ENCODE measurements at places on chromosomes 12 and 14.

GRCh38 chr12:64531665-64532334 is 78.5 kb upstream of the RASSF3 start:
- H3K4me3 ChIP-seq, result no peak overlapping the region
- peaks cover under 1% of the 10 kb centered on the region for H3K27me3 ChIP-seq
- H3K27ac ChIP-seq, result no peak overlapping the region
- no peak for DNase-seq
- no peaks in the 10 kb centered on the region for H3K36me3 ChIP-seq

DNA sequence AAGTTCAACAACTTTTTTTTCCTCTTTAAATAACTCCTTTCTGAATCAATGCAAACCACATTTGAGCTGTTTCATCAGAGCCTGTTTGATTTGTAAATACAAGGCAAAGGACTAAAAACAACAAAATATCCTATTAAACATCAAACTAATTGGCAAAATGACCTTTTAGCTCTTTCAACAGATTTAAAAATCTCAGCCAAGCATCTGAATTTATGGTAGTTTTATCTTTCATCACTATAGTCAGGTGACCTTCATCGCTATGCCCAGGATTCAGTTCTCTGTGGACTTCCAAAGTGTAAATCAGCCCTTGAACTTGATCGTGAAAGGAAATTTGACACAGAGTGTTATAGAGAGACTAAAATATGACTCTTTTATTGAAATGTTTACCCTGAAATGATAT is 1554.5 kb upstream of the FLRT2 start:
- peaks cover 43% of the 10 kb centered on the region for H3K4me1 ChIP-seq
- peaks cover 4% of the 10 kb centered on the region for H3K36me3 ChIP-seq
- DNase-seq, result no peak
- H3K27me3 ChIP-seq, result no peaks in the 10 kb centered on the region
- H3K4me3 ChIP-seq, result no peak overlapping the region
- peak overlapping the region; percentile 95 for H3K27ac ChIP-seq

DNA sequence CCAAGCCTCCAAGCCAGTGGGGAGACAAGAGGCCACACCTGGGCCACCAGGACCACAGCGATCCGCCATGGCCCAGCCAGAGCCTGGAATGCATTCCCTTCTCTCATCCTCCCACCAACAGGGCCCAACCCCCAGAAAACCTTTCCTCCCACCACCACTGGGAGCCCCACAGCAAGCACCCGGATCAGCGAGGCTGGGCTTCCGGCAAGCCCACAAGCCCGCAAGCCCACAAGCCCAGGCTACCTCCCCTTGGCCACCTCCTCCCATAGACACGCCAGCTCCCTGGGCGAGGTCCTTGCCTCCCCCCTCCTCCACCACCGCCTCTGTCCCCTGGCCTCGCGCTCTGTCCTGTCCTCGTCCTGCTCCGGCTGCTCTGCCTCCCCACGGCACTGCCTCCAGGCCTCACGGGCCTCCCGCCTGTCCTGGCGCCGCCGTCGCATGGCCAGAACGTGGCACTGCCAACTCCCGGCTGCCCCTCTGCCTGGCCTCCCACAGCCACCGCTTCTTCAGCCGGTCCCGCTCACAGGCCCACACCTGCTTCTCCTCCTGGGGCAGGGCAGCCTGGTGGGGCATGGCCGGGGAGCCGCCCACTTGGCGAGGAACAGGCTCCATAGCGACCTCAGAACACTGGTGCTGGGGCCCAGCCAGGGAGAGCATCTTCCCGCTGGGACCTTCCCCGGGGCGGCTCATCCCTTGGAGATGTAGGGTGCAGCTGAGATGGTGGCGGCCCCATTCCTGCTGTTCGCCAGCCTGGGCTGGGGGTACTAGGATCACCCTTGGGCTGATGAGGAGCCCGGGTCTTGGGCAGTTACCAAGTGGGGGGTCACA is 5.6 kb downstream of the CDK2AP1 start:
- no peak overlapping the region for H3K4me3 ChIP-seq
- no peaks in the 10 kb centered on the region for H3K27me3 ChIP-seq
- peaks cover 25% of the 10 kb centered on the region for H3K36me3 ChIP-seq
- H3K4me1 ChIP-seq, result peaks cover 14% of the 10 kb centered on the region

DNA sequence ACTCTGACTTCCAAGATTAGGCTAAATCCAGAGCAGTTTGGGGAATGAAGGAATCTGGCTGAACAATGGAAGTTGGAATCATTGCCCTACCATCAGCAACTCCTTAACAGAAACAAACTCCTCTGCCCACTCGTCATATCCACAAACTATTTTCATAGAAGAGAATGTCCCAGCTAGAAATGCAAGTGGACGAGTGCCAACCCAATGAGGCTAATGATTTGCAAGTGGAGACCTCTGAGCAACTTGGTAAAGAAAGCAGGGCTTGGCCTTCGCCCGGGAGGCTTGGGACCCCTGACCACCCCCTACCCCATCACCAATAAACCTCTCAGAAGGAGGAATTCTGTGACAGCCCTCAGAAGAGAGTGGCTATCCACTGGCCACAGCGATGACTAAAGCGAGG is 40.0 kb upstream of the DDX11 start:
- DNase-seq, result no peak
- peaks cover 10% of the 10 kb centered on the region for H3K4me1 ChIP-seq
- peaks cover 7% of the 10 kb centered on the region for H3K27me3 ChIP-seq
- no peaks in the 10 kb centered on the region for H3K36me3 ChIP-seq
- no peak overlapping the region for H3K4me3 ChIP-seq

GRCh38 chr14:91872011-91872501 is 4.7 kb upstream of the TC2N start:
- no peaks in the 10 kb centered on the region for H3K4me1 ChIP-seq
- no peak overlapping the region for H3K4me3 ChIP-seq
- H3K27me3 ChIP-seq, result no peaks in the 10 kb centered on the region
- DNase-seq, result no peak
- H3K36me3 ChIP-seq, result peaks cover 11% of the 10 kb centered on the region

DNA sequence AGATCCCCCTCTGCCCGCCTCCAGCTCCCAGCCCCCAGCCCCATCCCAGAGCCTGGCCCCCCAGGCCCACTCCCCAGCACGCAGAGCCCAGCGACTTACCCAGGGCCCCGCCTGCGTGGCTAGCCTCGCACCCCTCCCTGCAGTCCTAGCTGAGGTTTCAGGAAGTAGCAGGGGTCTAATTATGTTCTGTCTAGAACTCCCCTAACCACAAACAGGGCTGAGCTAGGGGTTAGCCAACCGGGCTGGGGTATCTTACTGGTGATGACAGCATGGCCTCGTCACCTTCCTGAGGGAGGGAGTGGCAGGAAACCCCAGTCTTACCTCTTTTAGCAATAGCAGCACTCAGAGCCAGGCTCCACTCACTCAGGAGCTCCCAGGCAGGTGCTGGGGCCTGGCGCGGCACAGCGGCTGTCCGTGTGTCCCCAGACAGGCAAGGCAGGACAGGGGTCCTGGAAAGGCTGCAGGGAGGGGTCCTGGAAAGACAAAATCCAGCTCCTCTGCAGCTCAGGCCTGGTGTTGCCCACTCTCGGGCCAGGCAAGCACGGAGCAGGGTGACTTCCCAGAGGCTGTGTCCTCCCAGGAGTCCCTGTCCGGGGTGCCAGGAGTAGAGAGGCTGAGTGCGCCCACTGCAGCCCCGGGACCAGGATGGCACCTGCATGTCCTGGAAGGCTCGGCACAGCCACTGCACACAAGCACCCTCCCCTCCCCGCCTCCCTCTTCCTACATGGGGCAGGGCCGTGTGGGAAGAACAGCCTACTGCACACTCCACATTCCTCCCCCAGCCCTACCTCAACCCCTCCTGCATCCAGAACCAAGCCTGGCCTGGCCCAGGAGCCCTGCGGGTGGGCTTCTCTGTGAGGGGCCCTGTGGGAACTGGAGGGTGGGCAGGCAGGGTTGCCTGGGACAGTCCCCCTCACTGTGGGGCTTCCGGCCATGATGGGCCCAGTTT is at the start of gene GPR132:
Gene GPR132, minus strand, starts transcription at position 151 of the 949 bp plus-strand sequence. CDS start 10,010 bp downstream, outside the sequence.
- H3K36me3 ChIP-seq, result no peaks in the 10 kb centered on the region
- peaks cover 11% of the 10 kb centered on the region for H3K4me1 ChIP-seq
- H3K27ac ChIP-seq, result no peak within 1 kb of the TSS
- DNase-seq, result no peak
- H3K27me3 ChIP-seq, result no peaks in the 10 kb centered on the region
- no peak within 1 kb of the TSS for H3K4me3 ChIP-seq

DNA sequence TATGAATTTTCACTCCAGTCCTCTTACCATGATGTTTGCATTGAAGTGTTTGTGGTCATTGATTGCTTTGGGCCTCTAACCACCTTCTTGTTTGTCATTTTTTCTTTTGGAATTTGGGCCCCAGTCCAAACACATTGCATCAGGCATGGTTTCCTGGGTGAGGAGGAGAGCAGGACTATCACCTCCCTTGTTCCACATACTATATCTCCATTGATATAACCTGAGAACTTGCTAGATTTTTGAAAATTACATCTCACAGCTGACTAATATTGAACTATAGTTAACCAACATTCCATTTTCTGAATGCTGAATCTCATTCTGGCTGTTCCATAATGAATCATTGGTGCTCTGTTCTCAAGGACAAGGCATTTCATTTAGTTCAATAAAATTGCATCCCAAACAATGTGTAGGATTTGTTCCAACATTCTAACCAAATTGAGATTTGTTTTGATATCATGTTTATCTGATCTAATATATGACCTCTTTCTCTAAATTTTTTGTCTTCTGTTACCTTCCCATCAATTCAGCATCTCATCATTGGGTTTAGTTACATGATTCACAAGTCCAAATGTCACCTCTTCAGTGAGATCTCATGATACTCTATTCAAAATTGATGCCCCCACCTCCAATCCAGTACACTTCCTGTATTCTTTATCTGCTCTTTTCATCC is 329.0 kb downstream of the ZFP36L1 start:
- peak overlapping the region; percentile 68 for H3K27ac ChIP-seq
- no peaks in the 10 kb centered on the region for H3K36me3 ChIP-seq
- peaks cover 51% of the 10 kb centered on the region for H3K4me1 ChIP-seq
- H3K4me3 ChIP-seq, result no peak overlapping the region
- no peaks in the 10 kb centered on the region for H3K27me3 ChIP-seq
- no peak for DNase-seq

DNA sequence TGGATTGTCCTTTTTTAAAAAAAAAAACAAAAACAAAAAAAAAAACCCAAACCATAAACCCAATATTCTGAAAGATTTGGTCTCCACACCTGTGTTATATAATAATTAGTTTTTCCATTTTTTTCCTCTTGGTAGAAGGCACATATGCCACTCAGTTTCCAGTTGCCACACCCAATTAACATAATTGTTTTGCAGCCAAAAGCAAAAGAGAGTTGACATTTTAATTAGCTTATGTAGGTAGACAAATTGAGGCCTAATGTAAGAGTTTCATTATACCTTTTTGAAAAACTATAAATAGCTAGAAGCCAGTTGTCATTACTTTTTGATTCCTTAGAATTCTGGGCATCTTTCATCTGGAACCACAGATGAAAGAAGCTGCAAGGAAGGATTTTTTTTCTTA is 21.0 kb downstream of the PTPN11 start:
- H3K27me3 ChIP-seq, result no peaks in the 10 kb centered on the region
- H3K36me3 ChIP-seq, result peaks cover 2% of the 10 kb centered on the region
- no peak overlapping the region for H3K4me3 ChIP-seq
- DNase-seq, result no peak

DNA sequence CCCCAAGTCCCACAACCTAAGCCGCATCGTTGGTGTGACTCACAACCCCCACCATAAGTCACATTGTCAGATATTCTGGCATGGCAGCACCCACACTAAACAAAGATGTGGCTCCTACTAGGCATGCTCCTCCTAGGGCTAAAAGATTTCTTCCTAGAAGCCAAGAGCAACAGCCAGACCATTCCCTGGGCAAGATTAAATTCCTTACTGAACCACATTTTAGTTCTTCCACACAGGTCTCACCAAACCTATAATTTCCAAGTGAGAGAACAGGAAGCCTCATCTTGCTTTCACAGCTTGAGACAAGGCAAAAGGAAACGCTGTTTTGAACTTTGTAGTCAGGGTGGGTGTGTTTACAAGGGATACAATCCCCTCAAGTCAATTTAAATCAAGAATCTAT is 632.8 kb downstream of the DIO2 start:
- DNase-seq, result no peak
- H3K36me3 ChIP-seq, result no peaks in the 10 kb centered on the region
- H3K4me1 ChIP-seq, result peaks cover 31% of the 10 kb centered on the region
- H3K27ac ChIP-seq, result no peak overlapping the region
- H3K27me3 ChIP-seq, result no peaks in the 10 kb centered on the region
- H3K4me3 ChIP-seq, result no peak overlapping the region

DNA sequence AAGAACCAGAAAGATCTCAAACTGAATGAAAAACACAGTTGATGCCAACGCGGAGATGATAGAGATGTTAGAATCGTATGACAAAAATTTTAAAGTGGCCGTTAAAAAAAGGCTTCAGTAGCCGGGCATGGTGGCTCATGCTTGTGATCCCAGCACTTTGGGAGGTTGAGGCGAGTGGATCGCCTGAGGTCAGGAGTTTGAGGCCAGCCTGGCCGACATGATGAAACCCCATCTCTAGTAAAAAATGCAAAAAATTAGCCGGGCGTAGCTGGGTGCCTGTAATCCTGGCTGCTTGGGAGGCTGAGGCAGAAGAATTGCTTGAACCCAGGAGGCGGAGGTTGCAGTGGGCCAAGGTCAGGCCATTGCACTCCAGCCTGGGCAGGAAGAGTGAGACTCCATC is 5.4 kb upstream of the ACVRL1 start:
- no peak overlapping the region for H3K27ac ChIP-seq
- H3K4me1 ChIP-seq, result peaks cover 10% of the 10 kb centered on the region
- H3K27me3 ChIP-seq, result no peaks in the 10 kb centered on the region
- no peak for DNase-seq
- no peaks in the 10 kb centered on the region for H3K36me3 ChIP-seq
- no peak overlapping the region for H3K4me3 ChIP-seq

- peaks cover 3% of the 10 kb centered on the region for H3K36me3 ChIP-seq
- no peak overlapping the region for H3K27ac ChIP-seq
- H3K27me3 ChIP-seq, result no peaks in the 10 kb centered on the region
- no peaks in the 10 kb centered on the region for H3K4me1 ChIP-seq
Measured at GRCh38 chr12:63814146-63814772, 30.2 kb upstream of the SRGAP1 start.

DNA sequence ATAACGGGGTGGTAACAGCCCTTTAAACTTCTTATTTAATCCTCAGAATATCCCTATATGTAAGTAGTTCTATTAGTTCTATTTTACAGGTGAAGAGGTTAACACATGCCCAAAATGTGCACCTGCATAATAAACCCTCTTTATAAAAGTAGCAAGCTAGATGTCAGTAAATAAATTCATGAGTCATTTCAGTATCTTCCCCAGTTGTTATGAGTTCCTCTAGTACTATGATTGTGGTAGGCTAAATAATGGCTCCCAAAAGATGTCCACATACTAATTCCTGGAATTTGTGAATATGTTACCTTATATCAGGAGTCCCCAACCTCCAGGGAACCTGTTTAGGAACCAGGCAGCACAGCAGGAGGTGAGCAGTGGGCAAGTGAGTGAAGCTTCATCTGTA is 106.5 kb downstream of the TMTC3 start:
- no peak overlapping the region for H3K4me3 ChIP-seq
- peaks cover 15% of the 10 kb centered on the region for H3K4me1 ChIP-seq
- H3K36me3 ChIP-seq, result no peaks in the 10 kb centered on the region
- no peak for DNase-seq

- H3K4me3 ChIP-seq, result no peak overlapping the region
- H3K27ac ChIP-seq, result peak overlapping the region; percentile 79
- peaks cover 6% of the 10 kb centered on the region for H3K27me3 ChIP-seq
- peaks cover 52% of the 10 kb centered on the region for H3K4me1 ChIP-seq
Measured at GRCh38 chr12:48023386-48023785, 19.1 kb upstream of the COL2A1 start.

Measured in mesothelial cell of epicardium (in vitro differentiated cells).